ENCODE measurements at places on chromosomes 3 and 15.

GRCh38 chr15:58352026-58352929, 79.5 kb upstream of the LIPC start:
- no peak for DNase-seq

DNA sequence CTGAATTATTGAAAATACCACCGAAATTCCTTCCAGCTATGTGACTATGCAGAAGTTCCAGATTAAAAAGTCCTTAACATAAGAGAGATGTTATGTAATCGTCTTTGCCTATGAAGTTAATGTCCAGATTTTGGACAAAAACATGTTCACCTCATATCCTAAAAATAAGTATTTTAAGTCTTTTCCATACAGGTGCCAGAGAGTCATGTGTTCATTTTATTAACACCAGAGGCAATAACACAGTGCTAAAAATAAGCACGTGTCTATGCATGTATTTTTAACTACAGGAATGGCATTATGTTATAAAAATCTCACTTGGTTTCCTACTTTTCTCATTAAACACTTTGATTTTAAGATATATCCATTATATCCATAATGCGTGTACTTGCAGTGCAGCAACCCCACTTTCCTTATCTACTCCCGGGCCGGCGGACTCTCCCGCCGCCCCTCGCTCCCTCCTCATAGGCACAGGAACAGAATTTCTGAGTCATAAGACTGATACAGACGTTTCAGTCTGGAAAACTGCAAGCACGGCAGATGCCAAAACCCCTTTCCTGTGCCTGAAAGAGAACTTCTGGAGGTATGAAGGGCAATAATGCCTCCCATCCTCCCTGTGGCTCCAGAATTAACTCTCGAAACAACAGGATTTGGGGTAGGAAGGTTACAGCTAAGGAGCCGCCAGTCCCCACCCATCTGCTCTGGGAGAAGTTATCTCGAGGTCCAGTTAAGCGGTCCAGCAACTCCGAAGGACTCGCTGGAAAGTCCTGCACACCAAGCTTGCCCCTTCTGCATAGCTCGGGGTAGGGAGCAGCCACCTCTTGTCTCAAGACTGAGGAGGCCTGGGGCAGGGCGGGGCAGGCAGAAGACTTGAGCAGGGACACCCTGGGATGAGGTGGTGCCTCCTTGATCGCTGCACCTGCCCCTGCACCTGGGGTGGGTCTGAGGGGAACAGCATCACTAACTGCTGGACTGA, 22.3 kb upstream of the PSTPIP1 start:
- DNase-seq = no peak

DNA sequence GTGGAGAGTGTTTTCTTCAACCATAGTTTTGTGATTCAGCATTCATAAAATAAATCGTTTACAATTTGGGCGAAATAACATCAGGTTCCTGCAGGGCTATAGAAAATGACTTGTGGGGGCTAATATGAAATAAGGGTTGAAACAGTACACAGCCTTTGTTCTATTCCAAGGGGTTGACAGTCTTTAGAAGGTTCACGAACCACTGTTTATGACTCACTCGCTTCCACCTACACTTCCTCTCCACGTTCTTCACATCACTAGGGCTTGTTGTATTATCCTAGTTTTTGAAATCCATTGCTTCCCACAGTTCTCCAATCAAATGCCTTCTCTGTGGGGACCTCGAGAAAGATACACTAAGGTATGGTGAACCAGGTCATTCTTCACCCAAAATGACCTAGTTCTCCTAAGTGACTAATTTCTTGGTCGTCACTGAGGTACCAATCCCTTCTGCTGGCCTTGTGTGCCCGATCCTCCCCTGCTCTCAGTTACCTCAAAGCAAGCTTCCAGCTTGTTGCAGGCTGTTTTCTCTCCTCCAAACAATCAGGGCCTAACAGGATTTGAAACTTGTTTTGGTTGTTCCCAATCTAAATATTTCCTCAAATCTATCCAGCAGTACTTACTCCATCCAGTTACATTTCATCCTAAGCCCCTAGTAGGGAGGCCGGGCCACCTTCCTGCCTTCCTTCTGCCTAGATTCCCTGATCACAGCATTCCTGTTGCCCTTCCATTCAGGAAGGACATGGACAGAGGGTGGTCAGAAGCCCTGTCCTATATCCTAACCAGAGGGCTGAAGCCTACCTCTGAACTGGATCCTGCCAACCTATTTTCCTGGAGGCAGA, 23.1 kb upstream of the TBL1XR1 start:
- DNase-seq = no peak

DNA sequence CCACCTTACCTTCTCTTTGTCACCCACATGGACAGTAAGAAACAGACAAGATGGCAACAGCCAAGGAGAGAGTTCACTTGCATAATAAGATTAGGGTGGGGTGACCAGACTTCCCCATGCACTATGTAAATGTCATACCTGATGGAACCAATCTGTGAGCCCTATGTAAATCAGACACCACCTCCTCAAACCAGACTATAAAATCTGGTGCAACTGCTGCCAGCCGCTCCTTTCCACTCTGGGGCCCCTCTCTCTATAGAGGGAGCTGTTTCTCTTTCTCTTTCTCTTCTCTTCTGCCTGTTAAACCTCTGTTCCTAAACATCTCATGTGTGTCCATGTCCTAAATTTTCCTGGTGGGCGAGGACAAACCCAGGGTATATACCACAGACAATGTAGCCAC, 405.5 kb upstream of the CNTN4 start:
- no peak for DNase-seq

- DNase-seq = no peak
These were observed 29.6 kb downstream of the SFMBT1 start for GRCh38 chr3:53016236-53016635.

- no peak for DNase-seq
These were observed 50.4 kb upstream of the NEO1 start for GRCh38 chr15:73001840-73002239.

DNA sequence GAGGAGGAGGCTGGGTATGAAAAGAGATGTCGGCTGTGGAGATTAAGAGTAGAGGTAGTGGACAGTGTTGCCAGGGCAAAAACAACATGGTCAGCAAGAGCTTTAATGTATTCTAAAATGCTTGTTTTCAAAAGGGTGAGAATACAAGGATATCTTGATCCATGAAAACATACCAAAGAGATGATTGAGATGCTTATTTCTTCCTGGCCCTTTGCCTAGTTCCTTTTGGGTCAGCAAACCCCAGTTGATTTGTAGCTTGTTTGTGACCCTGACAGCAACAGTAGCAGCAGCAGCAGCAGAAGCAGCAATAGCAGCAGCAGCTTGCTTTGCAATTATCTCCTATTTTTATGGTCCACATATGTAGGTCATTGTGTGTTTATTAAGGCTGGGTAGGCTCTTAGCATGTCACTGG, 337.3 kb downstream of the LPP start:
- DNase-seq = no peak

DNA sequence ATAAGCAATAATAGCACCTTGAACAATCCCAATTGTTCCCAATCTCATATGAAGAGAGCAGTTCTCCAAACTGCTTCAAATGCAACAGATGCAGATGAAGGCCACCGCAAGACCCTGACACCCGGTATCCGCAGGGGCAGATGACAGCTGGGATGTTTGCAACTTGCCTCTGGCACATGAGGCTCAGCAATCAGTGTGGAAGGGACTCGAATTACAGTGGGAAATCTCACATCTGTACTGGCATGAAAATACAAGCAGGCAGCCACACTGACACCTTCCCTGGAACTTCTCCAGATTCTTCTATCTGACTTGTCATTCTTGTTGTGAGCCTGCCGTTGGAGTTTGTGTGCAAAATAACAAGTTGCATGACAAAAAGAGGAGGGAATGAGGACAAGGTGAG, 68.8 kb downstream of the WDR76 start:
- no peak for DNase-seq

- DNase-seq = no peak
These were observed 341.1 kb downstream of the THSD4 start for GRCh38 chr15:71456362-71456761.

- peak; percentile 33 for DNase-seq
These were observed 6.8 kb upstream of the MFSD1 start for GRCh38 chr3:158794936-158795518.

- DNase-seq = no peak
These were observed 11.7 kb upstream of the CMTM7 start for GRCh38 chr3:32379831-32380500.

DNA sequence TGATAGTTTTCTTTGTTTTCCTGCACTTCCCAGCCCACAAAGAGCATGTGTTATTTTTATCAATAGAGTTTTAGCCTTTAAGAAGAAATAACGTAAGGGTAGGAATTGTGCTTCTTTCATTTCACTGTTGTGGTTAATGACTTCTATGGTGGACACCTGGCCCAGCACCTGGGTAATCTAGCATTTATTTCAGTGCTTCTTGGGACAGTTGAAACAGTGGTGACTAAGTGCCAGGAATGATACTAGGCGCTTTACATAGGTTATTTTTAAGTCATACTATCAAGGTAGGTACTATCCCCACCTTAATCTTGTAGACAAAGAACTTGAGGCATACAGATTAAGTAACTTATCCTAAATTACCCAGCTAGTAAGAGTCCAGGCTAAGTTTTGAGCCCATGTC, 243.8 kb downstream of the SOX2 start:
- no peak for DNase-seq

- DNase-seq = no peak
These were observed 85.5 kb upstream of the XXYLT1 start for GRCh38 chr3:195356151-195357086.

DNA sequence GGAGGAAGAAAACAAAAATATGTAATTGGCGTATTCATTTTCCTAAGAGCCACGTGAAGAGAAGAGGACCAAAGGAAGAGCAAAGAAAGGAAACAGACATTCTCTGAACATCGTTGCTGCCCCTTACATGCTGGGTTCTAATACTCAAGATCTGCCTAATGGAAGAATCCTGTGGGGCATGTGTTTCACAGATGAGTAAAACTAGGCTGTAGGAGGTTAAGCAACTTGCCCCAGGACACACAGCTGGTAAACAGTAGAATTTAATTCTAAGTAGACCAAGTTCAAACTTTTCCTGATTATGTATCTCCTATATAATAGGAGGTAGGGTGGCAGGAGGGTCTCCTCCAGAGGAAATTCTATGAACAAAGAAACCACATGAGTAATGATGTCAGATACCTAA, 106.1 kb upstream of the TNFAIP8L3 start:
- DNase-seq = no peak

GRCh38 chr3:136516656-136517055, 235.5 kb downstream of the STAG1 start:
- DNase-seq = no peak

GRCh38 chr3:194962056-194962455, 276.4 kb downstream of the FAM43A start:
- DNase-seq = no peak

DNA sequence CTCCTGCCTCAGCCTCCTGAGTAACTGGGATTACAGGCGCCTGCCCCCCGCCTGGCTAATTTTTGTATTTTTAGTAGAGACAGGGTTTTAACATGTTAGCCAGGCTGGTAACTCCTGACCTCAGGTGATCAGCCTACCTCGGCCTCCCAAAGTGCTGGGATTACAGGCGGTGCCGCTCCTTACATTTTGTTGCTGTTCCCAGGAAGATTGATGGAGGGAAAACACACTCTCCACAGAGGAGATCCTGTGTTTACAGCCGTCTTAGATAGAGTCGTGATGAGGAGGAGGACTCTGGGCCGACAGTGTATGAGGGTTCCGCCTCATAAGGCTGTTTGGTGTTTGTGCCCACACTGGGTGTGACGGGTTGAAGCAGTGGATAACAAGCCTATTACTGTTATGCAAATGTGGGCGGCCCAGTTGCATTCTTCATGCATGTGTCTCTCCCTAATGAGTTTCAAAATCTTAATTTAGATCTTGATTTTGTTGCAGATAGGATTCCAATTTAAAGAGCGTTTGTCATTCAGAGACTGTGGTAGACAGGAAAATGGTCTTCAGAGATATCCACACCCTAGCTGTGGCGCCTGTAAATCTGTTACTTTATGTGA, 60.0 kb downstream of the APBA2 start:
- no peak for DNase-seq

All from activated CD4-positive, alpha-beta T cell treated with anti-CD3 and anti-CD28 coated beads, Interleukin-2, amount 50 U/mL, for 16 hours (primary cell).